ENCODE measurements at places on chromosomes 7 and 10.

DNA sequence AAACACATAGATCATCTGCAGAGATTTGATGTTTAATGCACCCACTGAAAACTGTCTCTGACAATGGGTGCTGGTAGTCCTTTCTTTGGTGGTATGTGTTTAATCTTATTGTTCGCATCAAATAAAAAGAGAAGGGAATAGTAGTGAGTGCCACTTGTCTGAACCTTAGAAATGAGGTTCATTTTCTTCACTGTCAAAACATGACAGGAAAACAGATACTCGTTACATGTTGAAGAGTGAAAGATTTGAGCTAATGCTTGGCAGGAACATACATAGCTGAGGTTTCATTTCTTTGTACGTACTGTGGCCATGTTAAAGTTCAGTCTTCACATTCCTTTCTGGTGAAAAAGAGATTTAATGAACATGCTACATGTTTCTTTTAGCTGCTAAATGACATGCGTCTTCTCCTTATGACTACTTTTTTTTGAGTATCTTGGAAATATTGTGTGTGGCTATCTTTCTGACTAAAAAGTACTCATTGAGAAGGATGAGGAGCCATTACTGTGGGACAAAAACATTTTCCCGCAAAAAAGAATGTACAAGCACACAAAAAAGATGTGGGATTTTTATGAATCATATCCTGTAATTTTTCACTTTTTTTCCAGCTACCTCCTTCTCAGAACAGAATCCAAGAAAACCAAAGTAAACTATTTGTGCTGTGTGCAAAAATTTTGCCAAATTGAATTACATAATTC, 108.0 kb downstream of the TWIST1 start:
- DNase-seq, result no peak

DNA sequence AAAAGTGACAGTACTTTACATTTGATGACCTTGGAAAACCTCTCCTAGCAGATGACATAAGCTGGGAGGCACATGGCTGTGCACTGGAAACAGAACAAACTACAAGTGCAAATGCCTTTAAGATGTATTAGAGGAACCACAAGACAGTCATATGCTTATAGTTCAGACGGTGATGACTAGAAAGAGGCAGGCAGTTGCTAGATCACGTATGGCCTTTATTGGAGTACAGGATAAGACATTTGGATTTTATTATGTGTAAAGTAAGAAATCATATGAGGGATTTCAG, 290.0 kb downstream of the SORCS1 start:
- DNase-seq, result no peak

DNA sequence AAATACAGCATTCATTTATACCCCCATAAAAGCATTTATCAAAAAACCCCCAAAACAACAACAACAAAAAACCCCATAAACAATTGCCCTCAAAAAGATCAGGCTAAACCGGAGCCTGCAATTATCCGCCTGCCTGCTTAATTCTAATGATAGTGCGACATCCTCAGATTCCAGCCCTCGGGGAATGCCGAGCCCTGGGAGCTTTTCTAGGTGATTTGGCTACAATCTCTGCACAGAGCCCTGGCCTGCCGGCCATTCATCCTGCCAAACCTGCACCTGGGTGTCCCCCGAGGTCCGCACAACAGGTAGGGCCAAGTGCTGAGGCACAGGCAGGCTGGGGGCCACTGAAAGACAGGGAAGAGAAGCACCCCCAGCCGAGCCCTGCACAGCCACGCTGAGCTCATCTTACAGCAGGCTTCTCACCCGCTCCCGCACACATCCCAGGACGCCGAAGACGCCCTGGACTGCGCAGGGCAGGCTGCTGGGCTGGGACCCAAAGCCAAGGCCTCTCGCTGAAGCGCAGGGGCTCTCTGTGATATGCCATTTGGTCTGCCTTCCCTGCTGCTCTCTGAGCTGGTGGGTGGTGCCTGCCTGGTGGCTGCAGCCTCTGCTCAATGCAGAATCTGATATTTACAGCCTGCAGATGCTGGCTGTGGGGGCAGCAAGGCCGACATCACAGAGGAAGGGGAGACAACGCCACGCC, 57.5 kb downstream of the CAMK2B start:
- no peak for DNase-seq

DNA sequence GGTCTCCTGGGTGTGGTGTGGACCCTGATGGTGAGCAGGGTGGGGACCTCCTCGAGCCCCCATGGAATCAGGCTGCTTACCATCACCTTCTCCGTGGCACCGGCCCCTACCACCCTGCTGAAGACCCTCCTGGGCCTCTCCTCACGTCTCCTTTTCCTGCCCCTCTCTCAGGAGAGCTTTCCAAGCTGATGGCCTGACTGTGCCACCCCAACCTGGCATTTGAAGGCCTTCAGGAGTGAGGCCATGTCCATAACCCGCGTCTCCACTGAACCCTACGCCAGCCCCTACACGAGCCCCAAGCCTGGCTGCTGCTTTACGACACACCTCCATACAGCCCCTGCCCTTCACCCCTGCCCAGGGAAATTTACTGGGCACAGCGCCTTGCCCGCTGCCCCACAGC, 55.4 kb downstream of the ZRANB1 start:
- no peak for DNase-seq

DNA sequence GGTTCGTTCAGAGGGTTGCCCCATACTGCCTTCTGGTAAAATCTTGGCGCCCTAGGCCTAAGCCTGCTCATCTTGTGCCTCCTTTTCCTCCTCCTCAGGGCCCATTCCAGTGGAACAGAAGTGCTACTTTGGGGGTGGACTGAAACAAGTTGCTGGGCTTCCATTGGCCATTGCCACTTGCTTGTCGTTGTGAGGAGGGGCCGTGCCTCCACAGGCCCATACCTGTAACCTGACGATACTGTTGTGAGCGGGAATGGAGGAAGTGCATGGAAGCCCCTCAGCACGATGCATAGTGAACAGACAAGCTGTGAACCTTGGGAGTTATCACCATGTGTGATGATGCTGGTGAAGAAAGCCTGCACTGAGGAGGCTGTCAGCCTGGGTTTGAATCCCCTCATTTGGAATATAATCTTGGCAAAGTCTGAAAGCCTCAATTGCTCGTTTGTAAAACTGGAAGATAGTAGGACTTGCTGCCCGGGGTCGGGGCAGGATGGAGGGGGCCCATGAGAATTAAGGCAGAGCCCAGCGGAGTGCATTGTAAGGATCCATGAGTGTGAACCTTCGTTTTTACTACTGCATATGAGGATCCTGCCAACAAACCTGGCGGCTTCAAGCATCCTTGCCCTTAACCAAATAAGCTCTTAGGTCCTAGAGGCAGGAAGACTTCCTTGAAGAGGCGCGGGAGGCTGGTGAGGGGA, 671 bp upstream of the PAPSS2 start:
- no peak for DNase-seq

GRCh38 chr7:158015403-158016179, 572.0 kb downstream of the PTPRN2 start:
- no peak for DNase-seq

- DNase-seq, result no peak
Observed at GRCh38 chr7:83655951-83656556, 7.1 kb upstream of the SEMA3E start.

GRCh38 chr10:66180021-66180420, 745.8 kb upstream of the LRRTM3 start:
- DNase-seq, result no peak

DNA sequence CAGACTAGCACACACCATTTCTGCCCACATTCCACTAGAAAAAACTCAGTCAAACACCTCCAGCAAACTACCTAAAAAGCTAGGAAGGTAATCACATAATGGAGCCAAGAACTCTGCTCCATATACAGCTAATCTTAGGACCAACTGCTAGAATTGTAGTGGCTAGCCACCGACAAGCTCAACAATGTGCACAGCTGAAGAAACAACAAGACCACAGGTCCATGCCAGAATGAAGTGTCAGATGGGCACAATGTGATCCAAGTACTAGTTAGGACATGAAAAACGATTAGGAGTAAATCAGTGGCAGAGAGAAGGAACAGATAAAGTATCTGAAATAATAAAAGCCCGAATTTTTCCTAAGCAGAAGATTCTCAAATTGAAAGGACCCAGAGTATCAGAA, 38.6 kb downstream of the TMEM106B start:
- no peak for DNase-seq

- DNase-seq, result no peak
Observed at GRCh38 chr10:110858297-110858934, 13.3 kb upstream of the PDCD4 start.

- no peak for DNase-seq
Observed at GRCh38 chr7:157010588-157011332, at the start of gene MNX1. Gene MNX1 (minus strand): TSS chr7:157010663. CDS start chr7:157010350, 313 bp downstream.

GRCh38 chr10:52783726-52784125, 11.1 kb upstream of the MBL2 start:
- DNase-seq, result no peak

- no peak for DNase-seq
Observed at GRCh38 chr10:119439922-119440321, 102.6 kb downstream of the RGS10 start.

GRCh38 chr10:72248468-72249151, 25.1 kb upstream of the DDIT4 start:
- peak; percentile 43 for DNase-seq

DNA sequence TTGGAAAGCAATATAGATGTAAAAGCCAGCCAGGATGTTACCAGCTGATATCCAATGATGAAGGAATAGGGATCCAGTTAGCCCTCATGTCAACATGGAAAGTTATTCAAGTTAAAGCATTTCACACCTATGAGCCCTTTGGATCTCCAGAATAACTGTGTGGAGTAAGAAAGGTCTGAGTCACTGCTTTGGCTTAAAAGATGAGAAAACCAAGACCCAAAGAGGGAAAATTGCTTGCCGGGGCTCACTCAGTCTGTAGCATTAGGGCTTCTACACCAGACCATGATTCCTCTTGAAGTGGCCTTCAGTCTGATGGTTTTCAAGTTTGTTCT, 12.6 kb downstream of the LSM5 start:
- DNase-seq, result no peak

DNA sequence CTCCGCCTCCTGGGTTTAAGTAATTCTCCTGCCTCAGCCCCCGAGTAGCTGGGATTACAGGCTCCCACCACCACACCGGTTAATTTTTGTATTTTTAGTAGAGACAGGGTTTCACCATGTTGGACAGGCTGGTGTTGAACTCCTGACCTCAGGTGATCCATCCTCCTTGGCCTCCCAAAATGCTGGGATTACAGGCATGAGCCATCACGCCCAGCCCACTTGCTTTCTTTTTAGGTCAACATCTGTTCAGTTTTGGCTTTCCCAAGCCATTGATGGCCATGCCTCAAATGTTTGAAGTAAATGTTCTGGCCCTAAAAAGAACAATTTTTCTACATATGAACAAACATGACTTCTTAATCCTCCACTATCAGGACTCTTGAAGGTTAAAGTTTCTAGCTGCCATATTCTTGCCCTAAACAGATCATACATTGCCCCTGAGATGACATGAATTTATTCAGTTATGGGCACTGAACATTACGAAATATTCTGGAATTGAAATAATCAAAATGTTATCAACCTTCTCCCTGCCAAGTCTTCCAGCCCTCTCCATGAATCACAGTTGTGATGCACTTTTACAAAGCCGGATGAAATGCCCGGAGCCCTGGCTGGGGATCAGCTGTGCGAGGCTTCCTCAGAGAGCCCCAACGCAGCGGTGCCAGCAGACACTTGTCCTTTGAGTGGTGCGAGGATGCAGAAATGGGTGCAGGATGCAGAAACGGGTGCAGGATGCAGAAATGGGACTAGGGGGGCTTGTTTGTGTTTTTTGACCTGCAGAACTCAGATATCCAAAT, 2.9 kb downstream of the MRLN start:
- DNase-seq, result no peak

- no peak for DNase-seq
Observed at GRCh38 chr10:65565246-65565645, 1360.6 kb upstream of the LRRTM3 start.

DNA sequence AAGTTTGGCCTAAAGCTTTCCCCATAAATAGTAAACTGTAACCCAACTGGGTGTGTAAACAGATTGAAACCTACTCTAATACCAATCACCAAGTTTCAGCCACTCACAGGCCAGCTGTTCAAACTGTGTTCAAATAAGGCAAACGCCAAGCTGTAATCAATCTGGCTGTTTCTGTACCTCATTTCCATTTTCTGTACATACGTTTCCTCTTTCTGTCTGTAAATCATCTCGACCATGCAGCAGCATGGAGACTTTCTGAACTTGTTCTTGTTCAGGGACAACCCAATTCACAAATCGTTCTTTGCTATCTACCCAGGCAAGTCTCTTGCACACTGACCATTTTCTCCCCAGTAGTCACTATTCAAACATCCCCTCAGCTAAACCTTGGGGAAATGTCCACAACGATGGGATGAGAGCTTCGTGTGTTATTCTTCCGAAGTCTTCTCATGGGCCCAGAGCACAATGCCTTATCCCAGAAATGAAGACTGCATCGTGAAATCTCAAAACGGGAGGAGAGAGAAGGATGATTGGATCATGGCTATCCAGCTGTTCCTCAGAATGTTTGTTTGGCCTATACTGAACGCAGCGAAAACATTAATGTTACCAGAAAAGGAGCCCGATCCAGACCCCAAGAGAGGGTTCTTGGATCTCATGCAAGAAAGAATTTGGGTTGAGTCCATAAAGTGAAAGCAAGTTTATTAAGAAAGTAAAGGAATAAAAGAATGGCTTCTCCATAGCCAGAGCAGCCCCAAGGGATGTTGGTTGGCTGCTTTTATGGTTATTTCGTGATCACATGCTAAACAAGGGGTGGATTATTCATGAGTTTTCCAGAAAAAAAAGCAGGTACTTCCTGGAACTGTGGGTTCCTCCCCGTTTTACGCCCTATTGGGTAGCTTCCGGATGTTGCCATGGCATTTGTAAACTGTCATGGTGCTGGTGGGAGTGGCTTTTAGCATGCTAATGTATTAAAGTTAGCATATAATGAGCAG, 86.2 kb downstream of the SLC16A9 start:
- no peak for DNase-seq

GRCh38 chr7:127485482-127485881, 93.0 kb upstream of the ZNF800 start:
- DNase-seq, result no peak

DNA sequence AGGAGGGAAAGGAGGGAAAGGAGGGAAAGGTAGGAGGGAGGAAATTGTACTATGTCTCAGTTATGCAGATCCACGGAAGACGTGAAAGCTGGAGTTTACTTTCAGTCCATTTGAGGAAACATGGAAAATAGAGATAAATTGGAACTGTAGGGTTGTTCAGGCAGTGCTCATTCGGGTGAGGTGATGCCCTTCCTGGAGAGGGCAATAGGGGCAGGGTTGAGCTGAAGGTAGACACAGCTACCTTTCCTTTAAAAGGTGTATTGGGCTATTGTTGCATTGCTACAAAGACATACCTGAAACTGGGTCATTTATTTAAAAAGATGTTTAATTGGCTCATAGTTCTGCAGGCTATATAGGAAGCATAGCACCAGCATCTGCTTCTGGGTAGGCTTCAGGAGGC, 116.9 kb upstream of the PLXDC2 start:
- DNase-seq, result no peak

DNA sequence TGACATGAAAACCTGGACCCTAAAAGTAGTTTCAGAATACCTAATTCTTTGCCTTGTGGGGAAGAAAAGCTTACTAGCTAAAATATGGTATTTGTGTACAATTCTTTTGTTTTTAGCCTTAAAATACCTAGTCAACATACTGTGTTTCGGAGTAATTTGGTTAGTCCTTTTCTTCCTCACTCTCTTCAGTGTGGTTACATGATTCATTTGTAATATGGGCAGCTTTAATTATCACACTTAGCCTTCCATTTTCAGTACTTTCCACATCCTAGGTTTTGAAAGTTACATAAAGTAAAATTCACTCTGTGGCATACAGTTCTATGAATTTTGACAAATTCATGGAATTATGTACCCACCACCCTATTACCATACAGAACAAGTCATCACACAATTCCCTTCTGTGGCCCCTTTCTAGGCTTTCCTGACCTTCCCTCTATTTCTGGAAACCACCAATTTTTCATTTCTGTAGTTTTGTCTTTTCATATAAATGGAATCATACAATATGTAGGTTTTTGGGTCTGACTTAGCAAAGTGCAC, 96.2 kb downstream of the EMX2 start:
- no peak for DNase-seq

Data from stimulated activated CD4-positive, alpha-beta T cell treated with anti-CD3 and anti-CD28 coated beads, Interleukin-12 subunit alpha, Interleukin-12 subunit beta, amount 100 ng/mL, for 24 hours (primary cell).